ENCODE measurements at places on chromosomes 3 and 15.

DNA sequence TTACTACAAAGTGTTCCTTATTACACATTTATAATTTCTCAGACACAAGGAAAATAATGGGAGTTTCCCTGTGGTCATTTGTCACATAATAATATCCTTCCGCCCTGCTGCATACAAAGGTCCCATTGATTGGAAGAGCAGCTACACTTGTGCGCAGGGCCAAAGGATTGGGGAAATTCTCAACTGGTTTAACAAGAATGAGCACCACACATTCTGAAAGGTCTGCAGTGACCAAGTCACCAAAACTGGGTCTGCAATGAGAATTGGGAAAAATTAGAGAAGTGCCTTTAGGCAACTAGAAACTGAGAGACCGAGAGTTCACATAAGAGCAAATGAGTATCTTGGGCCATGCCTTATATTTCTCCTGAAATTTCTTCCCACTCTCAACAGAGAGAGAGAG is 98.2 kb upstream of the NR2F2 start:
- DNase-seq: no peak

GRCh38 chr3:65376426-65376825 is 662.3 kb downstream of the MAGI1 start:
- no peak for DNase-seq

DNA sequence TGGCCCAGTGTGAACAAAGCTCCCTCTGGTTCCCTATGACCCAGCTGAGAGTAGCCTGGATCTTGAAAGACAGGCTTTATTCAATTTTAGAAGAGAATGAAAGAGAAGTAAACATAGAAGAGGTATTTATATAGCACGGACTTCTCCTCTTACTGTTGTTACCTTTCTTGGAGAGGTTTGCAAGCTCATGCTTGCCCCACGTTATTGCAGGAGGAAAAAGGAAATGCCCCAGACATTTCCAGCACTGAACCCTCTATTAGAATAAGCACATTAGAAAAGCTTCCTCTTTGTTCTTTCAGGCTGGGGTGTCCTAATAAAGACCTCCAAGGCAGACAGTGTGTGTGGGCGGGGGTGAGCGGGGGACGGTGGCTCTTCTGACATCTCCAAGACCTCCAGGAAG is 98.7 kb upstream of the AGBL1 start:
- DNase-seq: no peak

DNA sequence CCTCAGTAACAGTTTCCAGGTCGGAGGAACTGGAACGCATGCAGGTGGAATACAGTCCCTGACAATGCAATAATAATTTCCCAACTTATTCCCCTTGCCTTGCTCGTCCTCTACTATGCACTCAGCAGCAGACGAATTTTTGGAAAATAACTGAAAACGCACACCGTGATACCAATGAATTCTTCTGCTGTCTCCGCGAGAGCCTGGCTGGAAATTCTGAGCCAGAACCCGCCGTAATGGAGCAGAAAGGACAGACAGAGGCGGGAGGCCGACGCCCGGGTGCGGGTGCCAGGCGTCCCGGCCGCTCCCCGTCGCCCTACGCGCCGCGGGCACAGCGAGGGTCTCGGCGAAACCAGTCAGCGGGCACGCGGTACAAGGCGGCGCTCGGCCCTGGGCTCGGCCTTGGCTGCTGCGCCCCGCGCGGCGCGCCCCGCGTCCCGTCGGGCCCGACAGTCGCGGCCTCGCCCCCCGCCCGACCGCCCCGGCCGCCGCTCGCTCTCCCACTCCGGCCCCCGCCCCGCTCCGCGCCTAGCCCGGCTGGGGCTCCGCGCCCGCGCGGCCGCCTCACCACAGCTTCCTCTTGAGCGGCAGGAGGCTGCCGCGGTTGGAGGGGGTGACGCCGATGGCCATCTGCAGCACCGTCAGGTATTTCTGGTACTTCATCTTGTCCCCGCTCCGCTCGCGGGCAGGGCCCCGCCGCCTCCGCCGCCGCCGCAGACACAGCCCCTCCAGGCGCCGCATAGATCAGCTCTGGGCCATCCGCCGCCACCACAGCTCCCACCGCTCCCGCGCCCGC is 114.5 kb upstream of the GOLGA8J start:
- DNase-seq: no peak

DNA sequence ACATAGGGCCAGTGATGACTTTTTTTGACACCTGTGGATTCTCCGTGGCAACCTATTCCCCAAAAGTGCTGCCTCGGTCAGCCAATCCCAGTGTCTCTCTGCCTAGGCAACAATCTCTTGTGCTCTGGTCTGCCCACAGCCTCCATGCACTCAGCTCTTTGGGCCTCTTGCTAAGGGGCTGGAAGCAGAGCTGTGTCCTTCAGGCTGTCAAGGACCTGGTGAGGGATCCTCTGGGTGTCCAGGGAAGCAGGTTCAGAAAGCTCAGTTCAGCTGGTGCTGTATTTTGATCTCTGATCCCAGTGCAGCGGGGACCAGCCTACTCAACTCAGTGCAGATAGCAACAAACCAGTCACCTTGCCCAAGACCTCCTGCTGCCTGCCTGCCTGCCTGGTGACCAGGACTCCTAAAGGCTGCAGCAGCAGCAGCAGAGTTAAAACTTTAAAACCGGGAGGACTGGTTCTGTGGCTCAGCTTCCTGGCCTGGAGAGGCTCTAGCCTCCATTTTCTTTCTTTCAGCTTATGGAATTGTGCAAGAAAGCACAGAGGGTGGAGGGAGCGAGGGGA is 6.2 kb downstream of the PAK6 start:
- no peak for DNase-seq

GRCh38 chr3:136151219-136151618 is 44.9 kb downstream of the MSL2 start:
- DNase-seq: no peak

- DNase-seq: no peak
Measured at GRCh38 chr3:121869736-121870135, 24.5 kb upstream of the SLC15A2 start.
